ENCODE measurements at places on chromosomes 1 and 21.

DNA sequence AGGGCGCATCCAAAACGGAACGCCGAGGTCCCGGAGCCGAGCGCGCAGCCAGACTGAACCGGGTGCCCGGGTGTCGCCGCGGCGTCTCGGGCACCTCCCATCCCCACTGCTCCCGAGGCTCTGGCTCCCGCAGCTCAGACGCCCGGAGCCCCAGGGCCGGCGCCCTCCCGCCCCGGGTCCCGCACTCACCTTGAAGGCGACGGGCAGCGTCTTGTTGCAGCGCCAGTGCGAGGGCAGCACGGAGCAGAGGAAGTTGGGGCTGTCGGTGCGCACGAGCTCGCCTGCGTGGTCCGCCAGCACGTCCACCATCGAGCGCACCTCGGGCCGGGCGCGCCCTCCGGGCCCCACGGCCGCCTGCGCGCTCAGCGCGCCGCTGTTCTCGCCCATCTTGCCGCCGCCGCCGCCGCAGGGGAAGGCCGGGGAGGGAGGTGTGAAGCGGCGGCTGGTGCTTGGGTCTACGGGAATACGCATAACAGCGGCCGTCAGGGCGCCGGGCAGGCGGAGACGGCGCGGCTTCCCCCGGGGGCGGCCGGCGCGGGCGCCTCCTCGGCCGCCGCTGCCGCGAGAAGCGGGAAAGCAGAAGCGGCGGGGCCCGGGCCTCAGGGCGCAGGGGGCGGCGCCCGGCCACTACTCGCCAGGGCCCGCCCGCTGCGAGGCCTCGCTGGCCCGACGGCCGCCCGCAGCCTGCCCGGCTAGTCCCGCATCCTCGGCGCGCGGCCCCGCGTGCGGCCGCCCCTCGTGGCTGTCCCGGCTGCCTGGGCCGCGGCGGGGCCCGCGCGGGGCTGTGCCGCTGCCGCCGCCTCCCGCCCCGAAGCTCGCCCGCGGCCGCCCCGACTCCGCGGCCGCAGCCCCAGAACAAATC is 447 bp downstream of the RUNX3 start:
- DNase-seq, result no peak

DNA sequence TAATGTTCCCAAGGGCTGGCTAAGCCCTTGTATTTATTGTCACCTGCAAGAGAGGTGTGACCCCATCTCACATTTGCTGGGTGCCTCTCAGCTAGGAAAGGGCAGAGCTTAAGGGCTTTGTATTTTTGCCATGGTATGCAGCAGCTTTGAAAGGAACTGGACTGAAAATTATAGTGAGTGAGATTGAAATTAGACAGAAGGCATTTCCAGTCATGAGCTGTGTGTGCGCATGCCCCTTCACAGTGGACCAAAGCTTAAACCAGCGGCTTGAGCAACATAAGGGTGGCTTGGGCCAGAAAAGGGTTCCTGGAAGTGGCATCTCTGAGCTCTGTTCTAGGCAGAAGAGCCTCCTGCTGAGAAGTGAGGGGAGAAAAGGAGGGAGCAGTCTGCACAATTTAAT is 19.8 kb downstream of the MYOG start:
- DNase-seq, result no peak

DNA sequence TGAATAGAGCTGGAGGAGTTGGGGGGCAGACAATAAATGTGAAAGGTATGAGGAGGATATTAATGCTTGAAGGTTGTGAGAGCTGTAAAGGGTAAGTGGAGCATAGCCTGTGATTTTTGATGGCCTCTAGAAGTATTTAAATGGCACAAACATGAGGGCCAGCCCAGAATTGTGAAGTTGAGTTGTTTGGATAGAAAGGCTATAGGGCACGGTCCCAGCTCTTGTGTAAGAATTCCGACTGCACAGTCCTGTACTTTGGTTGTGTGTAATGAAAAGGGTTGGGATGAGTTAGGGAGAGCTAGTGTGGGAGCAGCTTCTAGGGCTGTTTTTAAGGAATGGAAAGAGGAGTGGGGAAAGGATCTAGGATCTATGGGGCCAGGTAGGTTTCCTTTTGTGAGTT is 665.5 kb downstream of the USP25 start:
- no peak for DNase-seq

DNA sequence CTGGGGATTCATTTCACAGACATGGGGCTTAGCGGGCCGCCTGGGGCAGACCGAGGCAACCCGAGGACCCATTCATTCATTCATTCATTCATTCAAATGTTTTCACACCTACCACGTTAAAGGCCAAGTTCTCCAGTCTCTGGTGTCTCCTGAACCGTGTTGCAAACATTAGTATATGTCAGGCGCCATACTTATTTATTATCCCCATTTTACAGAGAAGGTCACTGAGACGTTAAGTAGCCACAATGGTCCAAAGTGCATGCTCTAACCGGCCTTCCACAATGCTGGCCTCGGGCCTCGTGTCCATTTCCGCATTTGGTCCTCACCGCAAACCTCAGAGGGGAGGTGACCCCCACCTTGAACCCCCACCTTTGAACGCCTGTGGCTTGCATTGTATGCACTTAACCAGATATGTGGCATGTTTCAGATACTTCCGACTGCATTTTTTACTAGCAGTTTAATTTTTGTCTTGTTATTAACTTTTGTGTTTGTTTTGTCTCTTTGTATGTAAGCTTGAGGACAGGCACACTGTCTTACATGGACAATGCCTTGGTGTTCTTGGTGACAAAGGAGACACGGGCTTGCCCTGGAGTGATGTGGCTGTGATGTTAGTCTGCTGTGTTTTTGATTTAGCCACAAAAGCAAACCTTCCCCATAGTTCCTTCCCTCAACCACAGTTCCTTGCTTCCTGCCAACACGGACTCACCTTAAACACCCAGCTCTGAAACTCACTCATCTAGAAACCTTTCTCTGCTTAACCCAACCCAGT is 1.2 kb upstream of the IFFO2 start:
- no peak for DNase-seq

DNA sequence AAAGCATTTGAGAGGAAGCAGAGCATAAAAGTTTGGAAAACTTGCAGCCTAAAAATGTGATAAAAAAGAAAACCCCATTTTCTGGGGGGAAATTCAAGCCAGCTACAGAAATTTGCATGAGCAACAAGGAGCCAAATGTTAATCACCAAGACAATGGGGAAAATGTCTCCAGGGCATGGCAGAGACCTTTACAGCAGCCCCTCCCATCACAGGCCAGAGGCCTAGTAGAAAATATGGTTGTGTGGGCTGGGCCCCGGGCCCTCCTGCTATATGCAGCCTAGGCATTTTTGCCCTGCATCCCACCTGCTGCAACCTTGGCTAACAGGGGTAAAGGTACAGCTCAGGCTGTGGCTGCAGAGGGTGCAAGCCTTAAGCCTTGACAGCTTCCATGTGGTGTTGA is 299.6 kb upstream of the NCAM2 start:
- no peak for DNase-seq

- no peak for DNase-seq
Observed at GRCh38 chr1:60298290-60298689, 224.7 kb upstream of the C1orf87 start.

- no peak for DNase-seq
Observed at GRCh38 chr1:27588256-27589232, 15.4 kb downstream of the AHDC1 start.

DNA sequence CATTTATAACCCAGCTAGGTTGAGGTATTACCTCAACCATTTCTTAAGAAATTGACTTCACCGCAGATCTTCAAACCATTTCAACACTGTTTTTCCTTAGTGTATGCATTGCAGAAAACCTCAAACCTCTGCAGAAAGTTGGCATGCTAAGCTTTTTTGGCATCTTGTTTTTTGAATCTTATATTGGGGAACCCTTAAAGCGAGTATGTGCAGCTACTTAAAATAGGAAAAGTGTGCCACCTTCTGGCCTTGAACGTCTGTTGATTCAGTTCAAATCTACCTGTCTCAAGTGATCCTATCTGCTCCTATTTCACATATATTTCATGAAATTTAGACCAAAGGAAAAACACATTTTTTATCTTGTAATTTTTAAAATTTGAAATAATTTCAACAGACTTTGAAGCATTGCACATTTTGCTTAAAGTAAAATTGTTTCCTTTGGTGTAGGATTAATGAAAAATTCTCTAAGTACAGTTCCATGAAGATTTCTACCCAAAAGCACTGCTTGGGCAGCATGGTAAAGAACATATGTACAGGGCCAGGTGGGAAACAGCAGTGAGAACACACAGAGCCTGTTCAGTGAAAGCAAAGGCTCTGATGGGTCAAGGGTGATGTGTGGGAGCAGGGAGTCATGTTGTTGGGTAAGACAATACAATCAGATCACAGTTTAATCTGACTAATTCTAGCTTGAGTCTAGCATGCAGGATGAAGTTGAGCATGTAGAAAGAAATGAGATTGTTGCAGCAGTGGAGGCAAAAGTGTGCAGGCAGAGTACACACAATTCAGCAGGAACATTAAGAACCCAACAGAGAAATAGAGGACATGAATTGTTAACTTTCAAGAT is 17.2 kb downstream of the HENMT1 start:
- peak; percentile 32 for DNase-seq

DNA sequence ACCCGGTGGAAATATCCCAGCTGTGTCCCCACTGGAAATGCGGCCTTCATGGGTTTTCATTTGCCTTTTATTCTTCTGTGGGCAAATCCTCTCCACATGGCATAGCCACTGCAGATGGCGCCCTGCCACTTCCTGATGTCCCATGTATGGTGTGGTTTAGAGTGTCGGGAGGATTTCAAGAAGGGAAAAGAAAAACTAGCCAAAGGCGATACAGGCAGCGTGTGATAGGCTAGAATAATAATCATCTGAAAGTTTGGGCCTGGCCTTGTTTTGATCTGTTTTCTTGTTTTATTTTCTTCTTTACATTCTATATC is 123.6 kb downstream of the PEX14 start:
- DNase-seq, result no peak

DNA sequence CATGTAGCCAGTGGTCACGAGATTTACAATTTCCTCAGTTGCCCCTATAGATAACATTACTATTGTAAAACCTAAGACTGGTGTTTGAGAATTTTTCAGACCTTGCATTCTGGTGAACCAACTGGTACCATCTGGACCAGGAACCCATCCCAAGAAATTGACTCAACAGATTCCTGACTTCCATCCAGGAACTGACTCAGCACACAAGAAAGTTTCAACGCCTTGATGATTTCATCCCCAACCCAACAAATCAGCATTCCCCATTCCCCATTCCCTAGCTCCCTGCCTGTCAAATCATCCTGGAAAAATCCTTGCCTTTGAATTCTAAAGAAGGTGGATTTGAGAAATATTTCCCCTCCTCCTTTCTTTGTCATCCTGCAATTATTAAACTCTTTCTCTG is 529.8 kb upstream of the PRMT6 start:
- no peak for DNase-seq

DNA sequence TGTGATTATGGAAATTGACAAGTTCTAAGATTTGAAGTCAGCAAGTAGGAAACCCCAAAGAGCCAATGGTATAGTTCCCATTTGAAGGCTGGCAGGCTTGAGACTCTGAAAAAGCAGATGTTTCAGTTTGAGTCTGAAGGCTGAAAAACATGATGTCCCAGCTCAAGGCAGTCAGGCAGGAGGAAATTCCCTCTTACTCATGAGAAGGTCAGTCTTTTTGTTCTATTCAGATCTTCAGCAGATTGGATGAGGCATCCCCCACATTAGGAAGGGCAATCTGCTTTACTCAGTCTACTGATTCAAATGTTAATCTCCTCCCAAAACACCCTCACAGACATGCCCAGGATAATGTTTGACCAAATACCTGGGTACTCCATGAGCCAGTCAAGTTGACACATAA is 372.5 kb upstream of the ST6GALNAC5 start:
- DNase-seq, result no peak

DNA sequence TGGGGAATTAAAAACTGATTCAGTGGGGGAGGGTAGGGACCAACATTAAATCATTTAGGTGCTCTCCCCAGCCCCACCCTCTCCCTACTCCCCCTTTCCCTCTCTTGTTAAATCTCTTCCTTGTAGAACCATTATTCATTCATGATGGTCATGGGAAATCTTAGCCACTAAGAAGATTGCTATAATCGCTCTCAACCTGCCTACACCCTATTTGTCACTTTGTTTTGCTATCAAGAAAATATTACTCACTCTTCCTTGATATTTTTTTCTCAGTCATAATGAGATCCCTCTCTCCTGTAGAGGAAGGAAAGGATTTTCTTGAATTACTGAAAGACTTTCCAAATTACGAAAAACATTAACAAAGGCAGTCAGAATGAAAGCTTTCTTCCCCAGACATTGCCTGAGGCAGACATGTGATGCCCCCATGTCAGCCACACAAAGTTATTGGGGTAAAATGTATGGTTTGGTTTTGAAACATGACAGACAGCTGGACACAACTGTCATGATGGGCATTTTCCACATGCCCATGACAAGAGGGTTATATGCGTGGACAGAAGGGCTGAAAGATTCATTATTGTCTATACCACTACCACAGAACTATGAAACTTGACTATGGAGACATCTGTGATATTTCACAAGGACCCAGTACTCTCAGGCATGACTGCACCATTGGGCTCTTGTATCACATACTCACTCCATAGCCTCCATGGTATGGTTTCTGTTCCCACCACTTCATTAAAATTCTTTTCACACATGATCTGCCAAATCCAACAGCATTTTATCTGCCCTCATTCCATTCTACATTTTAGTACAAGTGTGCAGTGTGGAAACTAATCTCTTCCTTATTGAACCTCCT is 420.1 kb downstream of the DISC1 start:
- DNase-seq, result no peak

GRCh38 chr1:203690730-203691129 is 64.1 kb downstream of the ATP2B4 start:
- DNase-seq, result no peak

DNA sequence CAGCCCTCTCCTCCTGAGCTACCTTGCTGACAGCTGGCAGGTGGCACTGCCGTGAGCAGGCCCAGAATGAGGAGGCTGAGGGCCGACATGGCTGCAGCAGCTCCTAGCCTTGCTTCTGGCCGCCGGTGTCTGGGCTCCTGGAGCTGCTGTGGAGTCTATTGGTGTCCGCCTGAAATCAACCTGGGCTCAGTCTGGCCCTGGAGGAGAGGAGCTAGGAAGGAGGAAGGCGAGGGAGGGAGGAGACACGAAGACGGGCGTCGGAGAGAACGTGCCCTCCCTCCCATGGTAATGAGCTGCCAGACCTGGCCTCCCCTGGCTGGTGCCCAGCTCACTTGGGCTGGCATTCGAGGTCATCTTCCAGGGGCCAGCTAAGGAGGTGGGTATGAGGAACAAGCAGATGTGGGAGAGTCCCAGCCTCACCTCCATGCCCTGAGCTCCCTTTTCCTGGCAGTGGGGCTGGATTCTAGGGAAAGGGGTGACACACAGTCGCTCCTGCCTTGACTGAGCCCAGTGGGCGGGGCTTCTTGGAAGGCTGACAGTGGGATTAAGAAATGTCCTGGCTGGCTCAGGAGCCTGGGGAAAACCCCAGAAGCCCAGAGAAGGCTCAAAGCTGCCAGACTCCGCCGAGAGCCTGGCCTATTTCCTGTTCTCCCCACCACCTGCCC is at the start of gene PDZK1IP1:
PDZK1IP1 (minus strand) TSS at position 193 of the 665 bp plus-strand sequence; CDS start at position 89, 104 bp downstream.
- no peak for DNase-seq

- no peak for DNase-seq
Observed at GRCh38 chr1:234361102-234361603, 12.1 kb upstream of the COA6 start.
